ENCODE measurements at places on chromosomes 1 and 21. TPM values are rescaled to one million over a fixed set of nuclear protein-coding genes. Genes with fewer than 3 reads are reported as not detected.

GRCh38 chr1:41481109-41481775, 3.2 kb downstream of the EDN2 start:
- no peak for DNase-seq

DNA sequence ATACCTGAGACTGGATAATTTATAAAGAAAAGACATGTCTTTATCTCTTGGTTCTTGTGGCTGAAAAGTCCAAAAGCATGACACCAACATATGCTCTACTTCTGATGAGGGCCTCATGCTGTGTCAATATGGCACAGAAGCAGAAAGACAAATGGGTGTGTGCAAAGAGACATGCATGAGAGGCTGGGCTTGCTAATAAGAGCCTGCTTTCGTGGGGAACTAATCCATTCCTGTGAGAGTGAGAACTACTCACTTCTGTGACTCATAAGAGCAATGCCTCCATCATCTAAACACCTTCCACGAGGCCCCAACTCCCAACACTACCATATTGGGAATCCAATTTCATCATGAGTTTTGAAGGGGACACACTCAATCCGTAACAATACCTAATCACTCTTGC, 340.0 kb upstream of the DUSP10 start:
- no peak for DNase-seq

DNA sequence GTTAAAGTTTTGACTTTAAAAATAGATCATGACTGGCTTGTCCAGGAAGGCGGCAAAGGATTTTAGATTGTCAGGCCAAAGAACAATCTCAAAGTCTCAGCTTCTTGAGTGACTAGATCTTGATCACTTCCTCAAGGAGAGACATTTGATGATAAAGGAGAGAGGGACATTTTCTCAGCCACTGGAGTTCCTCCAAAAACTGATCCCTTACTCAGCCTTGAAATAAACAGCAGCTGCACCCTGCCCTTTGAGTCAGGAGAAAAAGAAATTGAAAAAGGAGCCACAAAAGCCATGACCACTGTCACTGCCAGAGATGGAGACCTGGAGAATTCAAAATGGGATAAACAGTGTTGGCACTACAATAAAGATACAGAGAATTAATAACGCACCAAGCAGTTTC, 288.4 kb upstream of the PRMT6 start:
- no peak for DNase-seq

- no peak for DNase-seq
Measured at GRCh38 chr1:171652234-171652822, at the start of gene MYOC. Gene MYOC, minus strand, starts transcription at chr1:171652688. Its CDS starts 77 bp downstream, at chr1:171652611.

- no peak for DNase-seq
Measured at GRCh38 chr1:53068314-53069099, 6.5 kb downstream of the PODN start.

DNA sequence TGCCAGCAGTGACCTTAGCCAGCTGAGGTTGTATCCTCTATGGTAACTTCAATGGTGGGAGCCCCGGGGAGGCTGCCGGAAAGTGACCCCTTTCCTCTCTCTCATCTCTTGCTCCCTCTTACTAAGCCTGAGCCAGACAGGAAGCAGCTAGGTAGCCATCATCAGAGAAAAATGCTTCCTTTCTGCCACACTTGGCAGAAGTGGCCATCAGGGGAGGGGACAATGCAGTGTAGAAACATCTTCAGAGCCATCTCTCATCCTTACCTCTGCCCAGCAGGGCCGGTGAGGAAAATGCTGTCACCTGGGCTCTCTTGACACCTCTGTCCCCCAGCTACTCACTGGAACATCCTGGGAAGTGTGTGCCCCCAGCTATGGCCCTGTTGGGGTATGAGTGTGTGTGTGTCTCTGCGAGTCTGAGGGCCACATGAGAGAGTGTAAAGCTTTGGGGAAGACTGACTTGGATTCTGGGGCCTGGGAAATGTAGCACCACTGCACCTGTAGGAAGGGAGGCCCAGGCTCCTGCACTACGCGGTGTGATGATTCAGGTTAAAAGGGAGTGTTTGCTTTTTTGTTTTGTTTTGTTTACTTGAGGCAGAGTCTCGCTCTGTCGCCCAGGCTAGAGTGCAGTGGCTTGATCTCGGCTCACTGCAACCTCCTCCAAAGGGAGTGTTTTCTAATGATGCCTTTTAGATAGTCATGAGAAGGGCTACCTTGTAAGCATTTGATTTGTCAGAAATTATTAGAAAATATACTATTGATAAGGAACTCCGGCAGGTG, 48.7 kb upstream of the CNTN2 start:
- no peak for DNase-seq

DNA sequence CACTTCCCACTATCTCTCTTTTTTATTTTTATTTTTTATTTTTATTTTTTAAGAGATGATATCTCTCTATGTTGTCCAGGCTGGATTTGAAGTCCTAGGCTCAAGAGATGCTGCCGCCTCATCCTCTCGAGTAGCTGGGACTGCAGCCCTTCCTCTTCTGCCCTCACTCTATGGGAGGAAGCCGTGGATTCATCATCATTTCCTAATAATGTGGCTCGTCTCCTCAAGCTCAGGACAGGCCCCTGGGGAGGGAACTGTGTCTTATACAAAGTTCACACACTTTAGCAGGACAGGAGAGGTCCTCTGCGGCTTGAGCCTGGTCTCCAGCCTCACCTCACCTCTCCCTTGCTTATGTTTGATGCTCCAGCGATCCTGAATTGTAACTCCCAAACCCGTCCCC, 16.5 kb upstream of the IFFO2 start:
- DNase-seq = no peak

DNA sequence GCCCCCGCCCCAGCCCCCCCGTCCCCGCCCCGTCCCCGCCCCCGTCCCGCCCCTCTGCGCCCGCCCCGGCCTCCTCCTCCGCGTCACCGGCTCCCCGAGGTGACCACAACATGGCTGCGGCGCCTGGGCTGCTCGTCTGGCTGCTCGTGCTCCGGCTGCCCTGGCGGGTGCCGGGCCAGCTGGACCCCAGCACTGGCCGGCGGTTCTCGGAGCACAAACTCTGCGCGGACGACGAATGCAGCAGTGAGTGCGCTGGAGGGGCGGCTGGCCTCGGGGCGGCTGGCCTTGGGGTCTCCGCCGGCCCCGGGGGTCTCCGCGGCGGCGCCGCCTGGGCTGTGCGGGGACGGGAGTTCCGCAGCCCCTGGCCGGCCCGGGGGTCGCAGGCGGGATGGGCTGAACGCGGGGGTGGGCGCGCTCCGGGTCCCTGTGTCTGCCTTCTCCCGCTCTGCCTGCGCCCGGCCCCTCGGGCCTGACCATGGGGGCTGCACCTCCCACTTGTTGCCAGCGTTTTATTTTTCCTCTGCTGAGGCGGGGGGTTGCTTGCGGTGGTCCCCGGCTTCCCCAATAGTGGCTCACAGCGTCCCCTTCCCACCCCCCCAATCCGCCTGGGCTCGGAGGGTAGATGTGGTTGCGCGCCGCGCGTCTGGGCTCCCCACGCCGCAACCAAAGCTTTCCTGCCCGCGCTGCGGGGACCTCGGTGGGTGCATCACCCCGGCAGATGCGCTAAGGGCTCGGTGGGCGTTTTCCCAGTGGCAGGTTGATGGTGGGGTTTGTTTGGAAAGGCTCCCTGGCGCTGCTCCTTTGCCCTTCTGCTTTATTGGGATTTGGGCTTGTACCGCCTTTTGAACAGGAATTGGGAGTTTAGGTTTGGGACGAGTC, at the start of gene MIA3:
MIA3 (plus strand) TSS at position 97 of the 879 bp plus-strand sequence; CDS start at position 111, 14 bp downstream.
- no peak for DNase-seq

DNA sequence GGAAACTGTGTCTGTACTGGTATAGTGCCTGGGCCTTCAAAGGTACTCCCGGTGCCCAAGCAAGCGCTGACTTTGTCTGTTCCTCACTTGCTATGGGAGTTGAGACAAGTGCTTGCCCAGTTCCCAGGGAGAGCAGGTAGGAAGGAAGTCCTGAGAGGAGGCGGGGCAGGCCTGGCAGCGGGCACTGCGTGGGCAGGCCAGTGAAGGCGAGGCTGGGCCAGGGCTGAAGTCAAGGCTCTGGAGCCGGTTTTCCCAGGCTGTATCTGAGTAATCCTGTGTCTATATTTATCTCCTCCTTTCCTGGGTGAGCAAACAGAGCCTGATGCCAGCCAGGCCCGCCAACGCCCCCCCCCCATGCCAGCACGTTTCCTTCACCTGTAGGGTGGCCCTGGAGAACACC, 15.9 kb upstream of the EDN2 start:
- DNase-seq = no peak

DNA sequence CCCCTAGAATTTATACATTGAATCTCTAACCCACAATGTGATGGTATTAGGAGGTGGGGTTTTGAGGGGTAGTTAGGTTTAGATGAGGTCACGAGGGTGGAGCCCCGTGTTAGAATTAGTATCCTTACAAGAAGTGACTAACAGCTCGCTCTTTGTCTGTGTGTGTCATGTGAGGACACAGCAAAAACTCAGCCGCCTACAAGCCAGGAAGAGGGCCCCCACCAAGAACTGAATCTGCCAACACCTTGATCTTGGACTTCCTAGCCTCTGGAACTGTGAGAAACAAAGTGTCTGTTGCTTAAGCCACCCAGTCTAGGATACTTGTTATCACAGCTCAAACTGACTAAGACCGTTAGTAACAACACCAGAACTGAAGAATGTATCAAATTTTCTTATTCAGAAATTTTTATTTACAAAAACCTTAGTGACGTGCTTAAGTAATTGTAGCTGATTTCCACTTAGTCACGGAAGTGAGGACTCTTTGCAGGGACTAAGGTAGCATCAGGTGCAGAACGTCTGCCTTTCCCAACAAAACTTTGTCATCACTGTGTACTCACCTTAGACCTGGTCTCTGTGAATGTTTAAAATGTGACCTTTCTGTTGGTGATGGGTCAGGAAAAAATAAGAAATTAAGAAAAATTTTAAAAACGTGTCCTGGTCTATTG, 24.5 kb upstream of the LRRC8C start:
- no peak for DNase-seq

DNA sequence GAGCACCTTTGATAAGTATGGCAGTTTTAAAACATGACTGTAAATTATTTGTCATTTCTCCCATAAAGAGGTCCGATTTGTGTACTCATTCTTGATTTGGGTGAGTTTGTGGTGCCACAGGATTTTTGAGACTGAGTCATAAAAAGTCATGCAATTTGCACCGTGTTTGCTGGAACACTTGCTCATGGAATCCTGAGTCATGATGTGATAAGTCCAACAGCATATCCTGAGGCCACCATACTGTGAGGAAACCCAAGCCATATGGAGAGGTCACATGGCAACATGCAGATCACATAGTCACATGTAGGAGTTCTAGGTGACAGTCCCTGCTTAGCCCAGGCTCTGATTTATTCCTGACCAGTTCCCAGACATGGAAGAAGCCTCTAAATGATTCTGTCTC, 40.8 kb upstream of the PRRX1 start:
- peak; percentile 50 for DNase-seq

DNA sequence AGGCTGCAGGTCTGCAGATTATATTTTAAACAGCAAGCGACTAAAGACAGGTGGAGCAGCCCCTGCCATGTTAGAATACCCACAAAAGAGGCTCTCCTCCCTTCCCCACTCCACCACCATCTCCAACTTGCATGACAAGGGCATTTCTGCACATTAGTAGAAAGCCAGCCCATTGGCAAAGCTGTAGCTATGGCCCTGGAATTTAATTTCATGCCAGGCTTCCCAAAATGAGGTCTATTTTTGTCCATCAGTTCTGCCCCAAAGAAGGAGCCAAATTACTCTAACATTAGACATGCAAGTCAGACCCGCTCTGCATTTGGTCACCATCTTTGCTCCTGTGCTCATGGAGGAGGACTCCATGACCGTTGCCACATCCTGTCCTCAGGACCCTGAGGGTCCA, 115.2 kb downstream of the LAMC2 start:
- DNase-seq = no peak

GRCh38 chr1:59033761-59034160, 249.9 kb upstream of the JUN start:
- DNase-seq = no peak

DNA sequence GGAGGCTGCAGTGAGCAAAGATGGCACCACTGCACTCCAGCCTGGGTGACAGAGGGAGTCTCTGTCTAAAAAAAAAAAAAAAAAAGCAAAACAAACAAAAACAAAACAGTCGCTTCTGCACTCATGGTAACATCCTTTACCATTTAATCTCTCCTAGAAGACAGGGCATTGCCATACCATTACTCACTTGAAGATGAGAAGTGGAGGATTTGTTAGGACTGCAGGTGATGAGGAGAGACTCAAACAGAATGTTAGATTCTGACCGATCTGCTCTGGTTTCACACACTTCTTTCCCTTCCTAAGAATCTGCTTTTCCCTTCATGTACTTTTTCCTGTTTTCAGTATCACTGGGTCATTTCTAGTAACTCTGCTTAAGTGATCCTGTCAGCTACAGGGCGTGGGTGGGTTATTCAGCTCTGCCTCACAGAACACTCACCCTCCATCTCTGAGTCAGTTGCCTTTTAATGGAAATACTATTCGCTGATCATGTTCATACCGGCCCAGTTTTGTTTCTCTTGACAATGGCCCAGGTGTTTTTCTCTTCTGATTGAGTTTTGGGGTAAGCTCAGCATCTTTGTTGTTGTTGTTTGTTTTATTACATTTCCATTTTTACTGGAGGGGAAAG, 148.0 kb upstream of the ERG start:
- DNase-seq = no peak

GRCh38 chr1:3945222-3945621, 45.1 kb upstream of the C1orf174 start:
- no peak for DNase-seq

DNA sequence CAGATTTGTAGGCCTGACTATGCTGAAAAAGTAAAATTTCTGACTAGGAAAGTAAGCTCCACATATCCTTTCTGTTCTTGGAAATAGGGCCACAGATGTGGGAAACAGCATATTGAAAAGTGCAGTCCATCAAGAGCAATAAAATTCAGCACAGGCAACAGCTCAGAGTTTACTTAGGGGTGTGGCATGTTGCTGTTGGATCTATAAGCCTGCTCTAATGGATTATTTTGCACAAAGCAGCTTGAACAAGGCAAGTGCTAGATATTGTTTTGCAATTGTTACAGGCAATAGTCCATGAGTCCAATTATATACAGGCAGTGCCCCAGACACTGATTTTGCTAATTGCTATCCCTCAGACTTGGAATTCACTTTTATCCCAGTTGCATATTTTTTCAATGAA, 289.8 kb upstream of the SNX7 start:
- no peak for DNase-seq

DNA sequence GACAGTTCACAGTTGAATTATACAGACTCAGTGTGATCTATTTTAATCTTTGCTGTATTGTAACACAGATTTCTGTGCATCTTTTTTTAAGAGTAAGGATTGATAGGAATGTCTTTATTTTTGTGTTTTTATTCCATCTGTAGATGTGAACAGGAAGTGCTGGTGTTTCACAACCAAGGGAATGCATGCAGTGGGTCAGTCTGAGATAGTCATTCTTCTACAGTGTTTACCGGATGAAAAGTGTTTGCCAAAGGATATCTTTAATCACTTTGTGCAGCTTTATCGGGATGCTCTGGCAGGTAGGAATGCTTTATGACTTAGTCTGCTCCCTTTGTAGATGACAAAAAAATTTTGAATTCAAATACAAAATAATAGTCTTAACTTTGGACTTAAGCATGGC, 84.5 kb downstream of the CC2D1B start:
- DNase-seq = peak; percentile 43

GRCh38 chr1:45370575-45370974, 30.3 kb upstream of the MUTYH start:
- DNase-seq = no peak

Gene DEPDC1
- polyA plus RNA-seq = 9.8 TPM

Gene SMCP
- not detected for polyA plus RNA-seq

Gene TADA1
- 10.7 TPM for polyA plus RNA-seq

Gene TMEM79
- 1.6 TPM for polyA plus RNA-seq

Gene HTR6
- not detected for polyA plus RNA-seq

Gene CFHR4
- polyA plus RNA-seq = not detected

Gene NBPF10
- polyA plus RNA-seq = 1.9 TPM

Gene UTS2
- polyA plus RNA-seq = 0.06 TPM

Gene FAM151A
- polyA plus RNA-seq = not detected

Gene F13B
- polyA plus RNA-seq = not detected

Gene OR4F16
- not detected for polyA plus RNA-seq
